ENCODE measurements at places on chromosomes 5 and 9.

- no peak for DNase-seq
Measured at GRCh38 chr5:35859101-35859661, 2.5 kb downstream of the IL7R start.

- no peak for DNase-seq
Measured at GRCh38 chr5:6788956-6789649, 75.9 kb downstream of the TENT4A start.

GRCh38 chr9:4137681-4138099, 162.2 kb downstream of the GLIS3 start:
- no peak for DNase-seq

DNA sequence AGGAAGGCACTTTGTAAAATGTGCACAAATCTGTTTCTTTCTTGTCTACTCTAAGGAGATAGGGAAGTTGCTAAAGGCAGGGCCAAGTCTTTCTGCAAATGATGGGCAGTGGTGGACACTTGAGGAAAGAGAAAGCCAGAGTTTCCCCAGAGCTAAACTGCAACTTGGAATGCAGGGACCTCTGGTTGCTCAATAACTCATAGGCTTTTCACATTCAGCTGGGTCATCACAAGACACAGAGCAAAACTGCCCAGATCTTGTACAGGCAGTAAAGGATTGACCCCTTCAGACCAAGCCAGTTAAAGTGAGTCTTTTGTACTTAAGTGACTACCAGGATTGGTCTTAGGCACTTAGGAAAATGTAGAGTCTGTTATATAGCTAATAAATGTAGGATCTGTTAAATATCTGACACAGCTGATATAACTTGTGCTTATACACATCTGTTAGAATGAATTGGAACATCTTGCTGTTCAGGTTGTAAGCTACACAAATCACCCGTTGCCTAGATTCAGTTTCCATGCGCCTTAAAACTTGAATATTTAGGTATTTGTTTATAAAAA, 13.5 kb upstream of the AGXT2 start:
- no peak for DNase-seq

DNA sequence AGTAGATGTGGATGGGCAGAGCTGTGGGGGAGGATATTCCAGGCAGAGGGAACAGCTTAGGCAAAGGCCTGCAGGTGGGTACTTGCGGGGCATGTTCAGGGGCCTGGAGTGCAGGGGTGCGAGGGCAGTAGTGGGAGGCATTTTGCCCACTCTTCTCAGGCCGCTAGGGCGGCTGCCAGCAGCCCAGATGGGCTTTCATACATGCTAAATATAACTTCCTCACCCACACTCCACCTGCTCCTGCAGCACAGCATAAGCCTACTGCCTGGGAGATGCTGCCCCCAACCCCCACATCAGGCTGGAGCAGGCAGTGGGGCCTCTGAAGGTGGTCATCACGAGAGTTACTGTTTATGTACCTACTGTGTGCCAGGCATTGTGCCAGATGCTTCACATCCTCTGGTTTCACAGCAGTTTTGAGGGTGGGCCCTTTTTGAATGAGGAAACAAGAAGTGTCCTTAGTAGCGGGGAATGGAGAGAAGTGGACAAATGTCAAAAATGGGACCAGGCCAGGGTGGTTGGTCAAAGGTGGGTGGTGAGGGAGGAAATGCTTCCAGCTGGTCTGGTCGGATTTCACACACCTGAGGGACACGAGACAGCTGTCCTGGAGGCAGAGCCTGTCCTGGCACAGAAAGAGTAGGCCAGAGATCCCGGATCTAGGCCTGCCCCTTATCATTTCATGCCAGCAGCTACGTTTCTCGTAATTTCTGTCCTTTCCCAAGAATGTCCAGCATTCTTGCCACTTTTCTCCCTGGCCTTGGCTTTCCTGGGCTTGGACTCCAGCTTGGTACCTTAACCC, 12.1 kb downstream of the RGS14 start:
- DNase-seq: no peak

DNA sequence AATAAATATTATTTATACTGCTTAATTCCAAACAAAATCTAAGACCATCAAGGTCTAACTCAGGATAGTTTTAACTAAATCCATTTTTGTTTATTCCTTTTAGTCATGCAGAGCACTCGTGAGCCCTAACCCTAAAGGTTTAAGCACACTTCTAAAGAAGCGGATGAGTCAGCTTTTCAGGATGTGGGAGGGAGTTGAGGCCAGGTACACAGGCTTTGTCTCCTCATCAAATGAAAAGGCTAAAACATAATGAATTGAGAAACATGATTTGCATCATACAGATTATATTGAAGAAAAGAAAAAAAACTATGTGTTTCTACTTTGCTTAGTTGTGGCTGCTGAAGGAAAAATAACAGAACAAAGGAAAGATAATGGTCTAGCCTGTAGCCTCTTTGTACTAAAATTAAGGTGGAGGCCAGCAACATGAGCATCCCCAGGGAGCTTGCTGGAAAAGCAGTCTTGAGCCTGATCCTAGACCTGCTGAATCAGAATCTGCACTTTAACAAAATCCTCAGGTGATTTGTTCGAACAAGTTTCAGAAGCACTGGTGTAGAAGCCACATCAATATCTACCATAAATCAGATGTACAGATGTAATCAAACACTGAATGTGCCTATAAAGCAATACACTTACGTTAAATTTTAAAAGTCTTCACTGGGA, 21.1 kb upstream of the ISCA1 start:
- DNase-seq: peak; percentile 29

GRCh38 chr5:38968665-38969064, 105.5 kb downstream of the RICTOR start:
- DNase-seq: no peak

GRCh38 chr9:36118201-36118600, 18.3 kb upstream of the GLIPR2 start:
- DNase-seq: no peak

GRCh38 chr5:158739951-158740757, 359.6 kb downstream of the EBF1 start:
- DNase-seq: no peak

DNA sequence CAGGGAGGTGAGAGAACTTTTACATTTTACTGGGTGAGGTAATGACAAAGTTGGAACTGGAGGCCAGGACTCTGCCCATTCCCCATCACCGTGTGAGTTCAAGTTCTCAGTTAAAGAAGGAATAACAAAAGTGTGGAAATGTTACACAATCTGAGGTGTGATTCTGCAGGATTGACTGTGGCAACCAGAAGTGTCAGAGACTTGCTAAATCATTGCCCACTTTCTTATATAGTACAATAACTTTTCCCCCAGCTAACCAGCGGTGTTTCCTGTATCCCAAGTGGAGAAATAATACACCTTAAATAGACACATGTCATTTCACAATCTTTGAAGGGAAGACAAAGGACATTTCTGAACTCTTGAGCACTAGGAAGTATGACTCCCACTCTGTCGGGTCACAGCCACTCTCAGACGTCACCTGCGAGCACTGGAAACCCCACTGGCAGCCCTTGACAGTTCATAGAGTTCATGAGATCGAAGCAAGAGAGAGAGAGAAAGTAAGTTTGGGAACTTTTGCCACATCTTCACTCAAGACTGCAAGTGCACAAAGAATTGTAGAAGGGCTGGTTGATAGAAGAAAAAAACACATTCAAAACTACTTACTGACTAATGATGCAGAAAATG, 28.4 kb downstream of the PAX5 start:
- no peak for DNase-seq

DNA sequence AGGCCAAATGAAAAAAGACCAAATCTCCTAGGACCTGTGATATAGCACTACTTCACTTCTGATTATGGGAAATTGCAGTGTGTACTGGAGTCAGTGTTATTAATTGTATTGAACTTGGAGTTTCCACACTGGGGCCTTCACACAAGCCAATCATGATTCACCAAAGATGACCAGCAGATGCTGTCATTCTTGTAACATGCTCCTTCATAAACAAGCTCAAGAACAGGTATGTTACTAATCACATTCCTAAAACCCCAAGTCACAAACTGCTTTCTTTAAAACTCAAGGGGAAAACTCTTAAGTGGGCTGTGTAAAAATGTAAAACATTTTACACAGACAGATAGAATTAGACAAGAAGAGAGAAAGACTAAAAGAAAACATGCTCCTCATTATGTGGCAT, 5.6 kb downstream of the KLHL3 start:
- DNase-seq: no peak

GRCh38 chr9:131704141-131704983, 35.5 kb downstream of the RAPGEF1 start:
- no peak for DNase-seq

DNA sequence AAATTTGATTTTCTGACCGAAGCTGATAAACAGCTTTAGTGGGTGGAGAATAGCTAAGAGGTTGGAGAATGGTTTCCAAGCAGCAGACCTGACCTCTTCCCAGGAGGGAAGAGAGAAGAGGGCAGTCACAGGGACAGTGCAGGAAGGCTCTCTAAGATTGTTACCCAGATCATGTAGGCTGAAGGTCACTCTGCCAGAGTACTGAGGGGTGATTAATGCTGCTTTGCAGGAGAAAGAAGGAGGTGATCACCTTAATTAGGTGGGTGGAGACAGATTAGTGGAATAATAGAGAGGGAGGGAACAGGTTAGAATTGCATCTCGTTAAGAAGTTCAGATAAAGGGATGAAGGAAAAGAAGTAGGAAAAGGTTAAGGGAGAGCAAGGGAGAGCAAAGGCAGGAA, 440.5 kb downstream of the BRINP1 start:
- DNase-seq: no peak

DNA sequence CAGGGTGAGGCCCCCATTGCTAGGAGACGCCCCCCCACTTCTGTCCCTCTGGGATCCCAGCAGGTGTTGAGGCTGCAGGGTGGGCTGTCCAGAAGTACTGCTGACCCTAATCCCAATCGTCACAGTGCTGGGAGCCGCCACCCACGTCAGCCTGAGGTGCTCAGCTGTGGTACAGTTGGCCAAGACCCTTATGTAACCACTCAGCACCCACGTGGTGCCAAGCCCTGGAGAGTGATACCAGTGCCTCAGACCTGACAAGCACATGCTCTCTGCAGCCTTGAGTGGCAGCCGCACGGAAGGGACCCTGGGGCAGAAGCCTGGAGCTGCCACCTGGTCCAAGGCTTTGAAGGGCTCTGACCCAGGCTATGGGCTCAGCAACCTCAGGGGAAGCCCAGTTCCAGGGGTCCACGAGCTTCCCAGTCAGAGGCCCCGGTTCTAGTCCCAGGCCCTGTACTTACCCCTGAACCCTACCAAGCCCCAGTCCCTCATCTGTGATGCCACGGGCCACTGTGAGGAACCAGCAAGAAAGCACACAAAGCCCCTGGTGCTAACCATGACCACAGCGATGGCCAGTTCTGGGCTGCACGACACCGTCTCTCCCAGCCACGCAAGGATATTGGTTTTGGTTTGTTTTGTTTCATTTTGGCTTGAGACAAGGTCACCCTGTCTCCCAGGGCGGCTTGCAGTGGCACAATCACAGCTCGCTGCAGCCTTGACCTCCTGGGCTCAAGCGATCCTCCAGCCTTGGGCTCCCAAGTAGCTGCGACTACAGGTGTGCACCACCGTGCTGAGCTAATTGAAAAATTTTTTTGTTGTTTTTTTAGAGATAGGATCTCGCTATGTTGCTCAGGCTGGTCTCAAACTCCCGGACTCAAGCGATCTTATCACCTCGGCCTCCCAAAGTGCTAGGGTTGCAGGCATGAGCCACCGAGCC, 50.7 kb downstream of the DBH start:
- no peak for DNase-seq

GRCh38 chr9:14960881-14961280, 50.7 kb upstream of the FREM1 start:
- no peak for DNase-seq

GRCh38 chr9:27851858-27852257, 278.6 kb upstream of the C9orf72 start:
- DNase-seq: no peak

DNA sequence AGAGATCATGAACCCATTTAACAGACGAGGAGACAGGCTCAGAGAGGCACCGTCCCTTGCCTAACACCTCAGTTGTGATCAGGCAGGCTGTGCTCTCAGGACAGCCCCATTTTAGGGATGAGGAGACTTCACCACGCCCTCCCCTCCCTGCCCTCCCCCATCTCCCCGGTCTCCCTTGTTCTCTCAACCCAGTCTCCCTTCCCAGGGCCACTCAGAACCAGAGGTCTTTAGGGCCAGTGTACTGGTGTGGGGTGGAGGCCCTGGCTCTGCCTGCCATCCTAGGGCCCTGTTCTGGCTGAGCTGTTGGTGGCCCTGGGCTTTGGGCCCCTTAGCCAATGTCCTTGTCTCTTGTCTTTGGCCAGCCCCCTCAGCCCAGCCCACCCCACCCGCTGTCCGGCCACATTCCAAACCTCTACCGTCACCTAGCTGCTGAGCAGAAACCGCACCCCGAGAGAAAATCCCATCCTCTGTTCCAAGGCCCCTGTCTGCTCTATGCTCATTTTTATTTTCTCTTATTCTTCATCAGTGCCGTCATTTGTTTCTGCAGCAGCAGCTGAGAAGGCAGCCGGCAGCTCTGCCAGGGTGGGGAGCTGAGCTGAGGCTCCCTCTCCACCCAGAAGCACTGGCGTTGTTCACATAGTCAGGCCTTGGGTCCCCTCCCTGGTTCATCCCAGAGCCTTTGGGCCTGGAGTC, 33.9 kb downstream of the OLFML2A start:
- no peak for DNase-seq

- DNase-seq: no peak
Measured at GRCh38 chr5:10133830-10134229, 115.9 kb downstream of the ATPSCKMT start.

GRCh38 chr5:143987751-143988560, 176.0 kb downstream of the HMHB1 start:
- DNase-seq: no peak

DNA sequence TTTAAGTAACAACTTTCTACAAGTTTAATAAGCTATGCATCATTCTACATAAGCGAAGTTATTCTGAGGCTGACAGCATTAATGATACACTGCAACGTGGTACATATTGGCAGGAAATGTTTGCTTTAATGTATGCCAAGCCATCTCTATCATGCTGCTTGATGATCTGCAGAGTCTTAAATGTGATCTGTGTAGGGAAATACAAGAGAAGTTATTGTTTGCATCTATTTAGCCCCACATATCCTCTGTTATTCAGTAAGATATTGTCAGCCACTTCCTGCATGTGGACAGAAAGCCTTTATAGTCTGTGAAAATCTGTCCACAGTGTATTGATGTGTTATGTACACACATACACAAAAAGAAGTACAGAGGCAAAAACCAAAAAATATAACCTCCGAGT, 193.1 kb upstream of the FREM1 start:
- DNase-seq: no peak

Data from stimulated activated CD4-positive, alpha-beta T cell treated with anti-CD3 and anti-CD28 coated beads, TNF-alpha, amount 100 ng/mL, for 24 hours (primary cell).